Ovary (tissue), 10 donors: ENCODE measurements at places on chromosomes 12 and 14. TPM values are rescaled to one million over a fixed set of nuclear protein-coding genes. Genes with fewer than 3 reads are reported as not detected.
A peak's percentile ranks its signal among the peaks of the same experiment; 100 is the strongest.

- H3K36me3 ChIP-seq = no peaks in the 10 kb centered on the region
- H3K4me1 ChIP-seq = peaks cover 2% of the 10 kb centered on the region
- H3K4me3 ChIP-seq = peak overlapping the region; percentile 78
Measured at GRCh38 chr12:122022393-122023338, 982 bp downstream of the BCL7A start.

MYF6 gene
- not detected for total RNA-seq

- no peak overlapping the region for H3K27ac ChIP-seq
- DNase-seq = no peak
- no peak overlapping the region for H3K4me3 ChIP-seq
- H3K36me3 ChIP-seq = no peaks in the 10 kb centered on the region
Measured at GRCh38 chr12:75853626-75854025, 177.9 kb downstream of the PHLDA1 start.

- no peaks in the 10 kb centered on the region for H3K4me1 ChIP-seq
- no peaks in the 10 kb centered on the region for H3K27me3 ChIP-seq
- no peaks in the 10 kb centered on the region for H3K36me3 ChIP-seq
- no peak overlapping the region for H3K4me3 ChIP-seq
- DNase-seq = no peak
Measured at GRCh38 chr12:95504140-95504539, 30.2 kb downstream of the METAP2 start.

- H3K27ac ChIP-seq = no peak overlapping the region
- no peak for DNase-seq
- H3K4me1 ChIP-seq = no peaks in the 10 kb centered on the region
- no peak overlapping the region for H3K4me3 ChIP-seq
- H3K36me3 ChIP-seq = no peaks in the 10 kb centered on the region
Measured at GRCh38 chr12:25422241-25422640, 130.8 kb downstream of the LMNTD1 start.

- no peaks in the 10 kb centered on the region for H3K36me3 ChIP-seq
- H3K4me3 ChIP-seq = no peak overlapping the region
- H3K27me3 ChIP-seq = no peaks in the 10 kb centered on the region
- DNase-seq = no peak
- no peaks in the 10 kb centered on the region for H3K4me1 ChIP-seq
Measured at GRCh38 chr14:96874127-96874526, 76.9 kb downstream of the VRK1 start.
